NCI-H82 (cell line): ENCODE measurements at places on chromosomes 6 and 20.

GRCh38 chr6:37665304-37665703, 32.4 kb downstream of the MDGA1 start:
- DNase-seq: no peak

DNA sequence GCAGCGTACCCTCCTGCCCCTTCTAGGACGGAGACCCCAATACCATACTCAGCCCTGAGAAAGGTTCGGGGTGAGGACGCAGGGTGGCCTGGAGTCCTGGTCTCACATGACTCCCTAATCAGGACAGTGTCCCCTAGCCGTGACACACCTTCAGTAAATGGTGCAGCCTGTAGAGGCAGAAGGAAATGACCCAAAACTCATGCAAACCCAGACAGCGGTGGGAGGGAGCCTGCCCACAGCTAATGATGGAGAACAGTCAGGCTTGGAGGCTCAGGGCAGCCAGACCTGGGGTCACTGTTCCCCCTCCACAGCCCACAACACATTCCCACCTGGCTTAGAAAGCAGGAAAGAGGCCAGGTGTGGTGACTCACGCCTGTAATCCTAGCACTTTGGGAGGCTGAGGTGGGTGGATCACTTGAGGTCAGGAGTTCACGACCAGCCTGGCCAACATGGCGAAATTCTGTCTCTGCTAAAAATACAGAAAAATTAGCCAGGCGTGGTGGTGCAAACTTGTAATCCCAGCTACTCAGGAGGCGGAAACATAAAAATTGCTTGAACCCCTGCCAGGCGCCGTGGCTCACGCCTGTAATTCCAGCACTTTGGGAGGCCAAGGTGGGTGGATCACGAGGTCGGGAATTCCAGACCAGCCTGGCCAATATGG, 8.8 kb upstream of the HMGA1 start:
- DNase-seq: no peak

GRCh38 chr6:120108061-120108795, 758.7 kb upstream of the MAN1A1 start:
- DNase-seq: peak; percentile 48

- DNase-seq: no peak
These were observed 119.1 kb downstream of the TENT5A start for GRCh38 chr6:81633391-81633790.

GRCh38 chr6:166940643-166941068, 15.7 kb downstream of the RNASET2 start:
- DNase-seq: no peak

DNA sequence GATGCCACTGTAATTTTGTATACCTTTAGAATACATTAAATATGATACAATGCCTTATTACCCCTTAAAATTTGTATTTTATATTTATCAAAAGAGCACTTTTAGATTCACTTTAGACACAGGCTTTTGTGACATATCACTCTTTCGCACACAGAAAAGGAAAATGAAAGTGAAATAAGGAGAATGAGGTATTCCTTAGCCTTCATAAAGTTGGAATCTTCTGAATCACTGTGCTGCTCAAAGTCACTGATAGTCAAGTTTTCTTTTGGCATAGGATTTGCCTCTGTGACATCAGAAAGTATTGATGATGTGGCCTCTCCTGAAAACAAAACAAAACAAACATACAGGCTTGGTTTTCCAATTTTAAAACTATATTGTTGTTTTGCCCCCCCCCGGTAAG, 1097.1 kb downstream of the KIF16B start:
- no peak for DNase-seq
